ENCODE measurements at places on chromosomes 6 and 20. TPM values are rescaled to one million over a fixed set of nuclear protein-coding genes. Genes with fewer than 3 reads are reported as not detected.

DNA sequence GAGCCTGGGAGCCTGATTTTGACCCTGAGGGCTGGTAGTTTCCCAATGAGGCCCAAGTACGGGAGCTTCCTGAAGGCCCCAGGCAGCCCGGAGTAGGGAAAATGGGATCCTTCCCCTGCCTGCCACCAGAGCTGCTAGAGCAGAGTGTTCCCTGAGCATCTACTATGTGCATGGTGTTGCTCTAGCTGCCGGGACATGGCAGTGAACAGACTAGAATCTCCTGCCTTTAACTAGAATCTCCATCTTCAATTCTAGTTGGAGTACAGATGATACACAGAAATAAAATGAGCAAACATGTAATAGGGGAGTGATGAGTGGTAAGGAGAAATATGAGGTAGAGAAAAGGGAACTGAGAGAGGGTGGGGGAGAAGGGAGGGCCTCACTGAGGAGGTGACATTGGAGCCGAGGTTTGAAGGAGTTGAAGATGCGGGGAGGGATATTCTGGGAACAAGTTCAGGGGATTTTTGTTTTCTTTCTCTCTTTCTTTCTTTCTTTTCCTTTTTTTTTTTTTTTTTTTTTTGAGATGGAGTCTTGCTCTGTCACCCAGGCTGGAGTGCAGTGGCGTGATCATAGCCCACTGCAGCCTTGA is 18.5 kb downstream of the VSTM2L start:
- DNase-seq, result no peak
- no peak overlapping the region for H3K4me3 ChIP-seq
- peaks cover 78% of the 10 kb centered on the region for H3K27me3 ChIP-seq
- H3K27ac ChIP-seq, result no peak overlapping the region

DNA sequence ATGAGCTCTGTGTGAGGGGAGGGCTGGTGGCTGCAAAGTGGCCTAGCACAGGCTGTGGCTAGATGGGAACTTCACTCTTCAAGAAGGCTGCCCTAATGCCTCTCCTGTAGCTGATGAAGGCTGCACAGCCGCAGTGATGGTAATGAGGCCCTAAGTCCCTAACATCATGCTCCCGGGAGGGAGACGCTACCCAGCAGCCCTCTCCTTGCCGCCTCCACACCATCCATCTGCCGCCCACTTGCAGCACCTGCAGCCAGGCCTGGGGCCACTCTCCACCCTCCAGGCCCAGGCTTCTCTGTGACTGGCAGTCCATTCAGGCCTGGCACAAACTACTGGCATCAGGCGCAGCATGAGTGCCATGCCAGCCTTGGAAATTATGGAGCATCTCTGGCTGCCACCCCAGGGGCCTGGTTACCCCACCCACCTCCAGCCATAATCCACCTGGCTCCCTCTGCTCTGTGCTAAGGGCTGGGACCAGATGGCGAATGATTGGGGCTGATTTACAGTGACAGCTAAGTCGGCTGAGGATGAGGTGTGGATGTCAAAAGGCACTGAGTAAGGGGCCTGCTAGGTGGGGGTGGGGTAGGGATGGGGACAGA is 284.2 kb downstream of the LRFN2 start:
- no peaks in the 10 kb centered on the region for H3K4me1 ChIP-seq
- no peak overlapping the region for H3K27ac ChIP-seq
- no peak overlapping the region for H3K4me3 ChIP-seq
- DNase-seq, result no peak

- H3K36me3 ChIP-seq, result no peaks in the 10 kb centered on the region
- DNase-seq, result peak; percentile 60
- no peak overlapping the region for H3K27ac ChIP-seq
Observed at GRCh38 chr6:128899341-128900050, 16.6 kb downstream of the LAMA2 start.

GRCh38 chr6:15245361-15246216 is at the start of gene JARID2:
TSS of gene JARID2 (plus strand) at chr6:15246069. CDS start at chr6:15246540, 471 bp downstream.
- no peaks in the 10 kb centered on the region for H3K36me3 ChIP-seq
- peak; percentile 98 for DNase-seq
- H3K4me3 ChIP-seq, result peak within 1 kb of the TSS; percentile 69
- peak within 1 kb of the TSS; percentile 89 for H3K27ac ChIP-seq
- no peaks in the 10 kb centered on the region for H3K27me3 ChIP-seq

- peak overlapping the region; percentile 58 for H3K27ac ChIP-seq
- H3K4me1 ChIP-seq, result peaks cover 6% of the 10 kb centered on the region
- no peaks in the 10 kb centered on the region for H3K27me3 ChIP-seq
- H3K4me3 ChIP-seq, result peak overlapping the region; percentile 86
- peak; percentile 27 for DNase-seq
Observed at GRCh38 chr20:59032713-59033059, 551 bp upstream of the ATP5F1E start.

Gene GGT7
- total RNA-seq, result 3.3 TPM

Gene SLC32A1
- not detected for total RNA-seq

Gene KCNK5
- total RNA-seq, result not detected

Gene HLA-DPB1
- 5.8 TPM for total RNA-seq

Gene PHF20
- 30.3 TPM for total RNA-seq

Gene HLA-F
- total RNA-seq, result not detected

Gene GJA10
- total RNA-seq, result not detected

Gene LIME1
- 0.28 TPM for total RNA-seq

Gene WASF1
- total RNA-seq, result 4.4 TPM
